ENCODE measurements at places on chromosomes 3 and 15.

DNA sequence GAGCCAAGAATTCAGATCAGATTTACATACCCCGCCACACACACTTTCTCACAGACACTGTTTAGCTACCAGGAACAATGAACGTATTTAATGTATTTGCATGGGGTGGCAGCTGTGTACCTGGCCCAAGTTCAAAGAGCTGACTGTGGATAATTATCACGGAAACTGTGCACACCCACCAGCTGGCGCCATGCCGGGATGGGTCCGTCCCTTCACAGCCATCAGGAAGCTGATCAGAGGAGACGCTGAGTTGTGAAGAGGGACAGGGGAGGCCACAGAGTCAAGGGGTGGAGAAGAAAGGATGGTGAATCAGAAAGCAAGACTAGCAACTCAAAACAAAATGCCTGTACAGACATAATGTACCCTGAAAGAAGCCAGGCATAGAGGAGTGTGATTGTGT is 13.1 kb upstream of the PLA2G4D start:
- peak; percentile 68 for DNase-seq

DNA sequence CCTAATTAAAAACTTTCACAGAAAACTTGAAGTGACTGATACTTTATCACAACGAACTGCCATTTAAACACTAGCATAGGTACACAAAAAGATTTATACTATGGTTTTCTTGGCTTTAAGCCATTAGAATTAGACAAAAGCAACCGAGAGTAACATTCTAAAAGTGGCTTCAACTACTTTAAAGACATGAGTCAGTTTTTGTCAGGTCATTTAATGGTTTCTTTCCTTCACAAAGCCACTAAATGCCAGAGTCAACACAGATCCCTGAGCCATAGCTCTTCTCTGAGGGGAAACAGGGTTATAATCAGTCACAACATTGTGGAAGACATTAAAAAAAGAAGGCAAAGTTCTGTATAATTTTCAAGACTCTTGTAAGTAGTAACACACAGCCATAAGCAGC is 54.6 kb downstream of the CAPN3 start:
- DNase-seq: no peak

- DNase-seq: peak; percentile 25
Measured at GRCh38 chr3:155870945-155871745, 695 bp downstream of the GMPS start.

DNA sequence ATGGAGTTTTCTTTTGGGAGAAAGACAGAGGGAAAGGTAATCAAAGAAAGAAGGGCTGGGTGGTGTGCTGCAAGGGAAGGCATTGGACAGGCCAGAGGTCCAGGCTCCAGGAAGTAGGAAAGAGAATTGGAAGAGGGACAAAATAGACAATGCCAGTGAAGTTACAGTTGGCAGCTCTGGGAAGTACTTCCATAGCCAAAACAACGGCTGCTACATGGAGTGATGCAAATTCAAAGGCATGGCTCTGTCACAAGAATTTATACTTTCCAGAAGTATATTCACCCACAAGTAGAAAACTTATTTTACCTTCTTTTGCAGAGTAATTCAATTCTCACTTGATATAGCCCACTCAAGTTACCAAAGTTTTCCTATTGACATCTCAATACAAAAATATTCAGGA is 191.5 kb downstream of the TNIK start:
- no peak for DNase-seq

DNA sequence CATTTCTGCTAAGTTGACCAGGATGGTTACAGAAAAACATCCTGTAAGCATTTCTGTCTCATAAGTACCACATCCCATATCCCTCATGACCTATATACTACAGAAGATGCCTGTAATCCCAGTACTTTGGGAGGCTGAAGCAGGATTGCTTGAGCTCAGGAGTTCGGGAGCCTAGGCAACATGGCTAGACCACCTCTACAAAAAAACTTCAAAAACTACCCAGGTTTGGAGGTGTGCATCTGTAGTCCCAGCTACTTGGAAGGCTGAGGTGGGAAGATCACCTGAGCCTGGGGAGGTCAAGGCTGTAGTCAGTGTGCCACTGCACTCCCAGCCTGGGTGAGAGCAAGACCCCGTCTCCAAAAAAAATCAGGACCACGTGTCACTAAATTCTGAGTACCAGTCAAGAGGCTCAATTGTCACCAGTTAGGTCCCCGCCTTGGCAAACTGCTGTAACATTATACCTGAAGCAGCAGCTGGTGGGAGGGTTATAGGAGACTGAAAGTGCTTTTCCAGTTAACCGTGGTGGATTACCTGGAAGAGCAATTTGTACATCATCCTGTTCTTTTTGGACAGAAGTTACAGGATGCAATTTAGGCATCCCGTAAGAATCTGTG is 6.2 kb downstream of the RPL32 start:
- no peak for DNase-seq

GRCh38 chr3:23262766-23263165 is 59.6 kb downstream of the UBE2E2 start:
- no peak for DNase-seq

- no peak for DNase-seq
Measured at GRCh38 chr3:64972793-64973192, 285.0 kb upstream of the ADAMTS9 start.

DNA sequence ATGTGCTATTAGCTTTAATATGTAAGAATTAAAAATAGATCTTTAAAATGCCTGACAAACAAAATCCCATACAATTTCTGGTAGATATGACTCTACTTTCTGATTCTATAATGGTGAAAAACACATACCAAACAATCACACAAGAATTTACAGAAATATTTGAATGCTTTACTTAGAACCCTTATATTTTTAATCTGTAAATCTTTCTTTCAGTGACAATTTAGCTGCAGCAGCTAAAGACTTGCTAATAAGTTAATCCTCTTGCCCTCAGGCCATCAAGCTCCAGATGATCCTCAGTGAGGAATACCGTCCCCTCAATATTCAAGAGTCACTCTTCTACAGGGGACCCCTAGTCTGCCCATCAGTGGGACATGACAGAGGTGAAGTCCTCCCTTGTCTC is 55.6 kb downstream of the C3orf80 start:
- DNase-seq: no peak

- DNase-seq: peak; percentile 25
Measured at GRCh38 chr15:31974855-31975829, 55.2 kb upstream of the CHRNA7 start.

GRCh38 chr3:101229681-101230080 is 90.7 kb downstream of the IMPG2 start:
- no peak for DNase-seq

DNA sequence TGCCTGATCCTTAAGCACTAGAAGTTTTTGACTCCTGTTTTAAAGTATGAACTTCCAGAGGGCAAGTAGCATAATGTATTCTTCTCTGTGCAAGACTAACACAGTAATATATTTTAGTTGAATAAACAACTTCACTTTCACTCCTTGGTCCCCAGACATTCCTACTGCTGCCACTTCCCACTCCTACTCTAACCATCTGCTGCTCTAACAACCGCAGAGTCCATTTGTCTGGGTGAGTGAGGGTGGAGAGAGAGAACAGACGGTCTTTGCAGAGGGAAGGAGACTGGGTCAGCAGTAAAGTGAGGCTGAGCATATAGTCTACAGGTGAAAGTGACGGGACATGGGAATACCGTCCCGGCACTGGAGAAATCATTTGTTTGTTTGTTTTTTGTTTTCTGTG is 301.0 kb upstream of the SLCO3A1 start:
- DNase-seq: no peak

DNA sequence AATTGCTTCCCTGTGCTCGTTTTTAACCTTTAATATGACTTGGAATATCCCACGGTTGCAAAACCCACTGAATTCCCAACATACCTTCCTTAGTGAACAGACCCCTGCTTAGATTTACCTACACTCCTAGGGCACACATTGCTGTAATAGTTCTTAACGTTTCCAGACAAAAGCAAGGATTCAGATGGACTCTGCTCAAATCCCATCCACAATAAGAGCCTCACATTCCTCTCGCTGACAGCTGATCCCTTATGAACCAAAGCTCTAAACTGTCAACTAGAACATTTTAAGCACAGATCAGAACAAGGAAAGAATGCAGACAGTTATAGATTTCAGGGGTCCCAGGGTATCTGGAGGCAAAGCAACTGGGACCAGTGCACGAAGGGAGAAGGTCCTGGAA is 248.3 kb upstream of the ICE2 start:
- DNase-seq: no peak

DNA sequence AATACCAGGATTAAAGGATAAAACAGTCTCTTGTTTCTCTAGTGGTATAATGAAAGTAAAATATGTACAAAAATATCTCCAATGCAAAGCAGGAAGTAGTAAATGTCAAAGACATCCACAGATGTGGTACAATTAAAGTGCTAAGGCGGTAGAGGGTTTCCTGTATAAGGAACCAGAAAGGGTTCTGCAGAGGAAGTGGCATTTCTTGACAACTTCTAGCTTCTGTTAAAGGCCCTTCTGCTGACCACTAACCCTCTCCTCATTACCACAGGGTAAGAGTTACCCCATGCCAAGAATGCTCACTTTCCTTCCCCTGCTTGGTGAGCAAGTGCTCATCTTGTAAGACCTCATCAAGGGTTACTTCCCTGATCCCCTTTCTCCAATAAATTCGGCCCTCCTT is 883.6 kb upstream of the NR2F2 start:
- DNase-seq: no peak

- DNase-seq: no peak
Measured at GRCh38 chr3:130960139-130960795, 66.4 kb downstream of the ASTE1 start.

GRCh38 chr3:100108464-100109079 is 5.7 kb downstream of the FILIP1L start:
- DNase-seq: no peak

DNA sequence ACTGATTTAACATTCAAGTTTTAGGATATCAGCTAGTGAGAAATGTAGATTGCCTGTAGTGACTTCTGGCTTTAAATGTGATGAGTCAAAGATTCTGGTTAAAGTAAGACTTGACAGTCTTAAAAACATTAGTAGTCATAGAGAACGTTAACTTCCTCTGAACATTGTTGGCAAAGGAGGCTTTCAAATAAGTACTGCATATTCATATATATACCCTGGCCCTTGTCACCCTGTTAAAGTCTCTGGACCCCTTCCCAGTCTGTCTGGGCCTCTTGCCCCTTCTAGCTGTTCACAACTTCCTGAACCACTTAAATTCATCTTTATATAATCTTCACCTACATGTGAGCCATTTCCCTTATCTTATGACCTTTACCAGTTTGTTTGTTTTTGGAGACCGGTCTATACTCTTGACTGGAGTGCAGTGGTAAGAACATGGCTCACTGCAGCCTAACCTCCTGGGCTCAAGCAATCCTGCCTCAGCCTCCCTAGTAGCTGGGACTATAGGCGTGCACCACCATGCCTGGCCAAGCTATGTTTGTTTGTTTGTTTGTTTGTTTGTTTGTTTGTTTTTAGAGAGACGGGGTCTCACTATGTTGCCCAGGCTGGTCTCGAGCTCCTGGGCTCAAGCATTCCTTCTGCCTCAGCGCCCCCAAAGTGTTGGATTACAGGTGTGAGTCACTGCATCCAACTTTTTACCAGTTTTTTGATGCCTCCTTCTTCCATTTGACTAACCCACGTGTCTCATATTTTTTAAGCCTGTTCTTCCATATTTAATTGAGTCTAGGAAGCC is 64.4 kb upstream of the CRTC3 start:
- no peak for DNase-seq

- peak; percentile 100 for DNase-seq
Measured at GRCh38 chr3:127304121-127304744, 16.4 kb upstream of the PRR20G start.

GRCh38 chr15:45117308-45118130 is 3.4 kb downstream of the DUOXA2 start:
- no peak for DNase-seq

DNA sequence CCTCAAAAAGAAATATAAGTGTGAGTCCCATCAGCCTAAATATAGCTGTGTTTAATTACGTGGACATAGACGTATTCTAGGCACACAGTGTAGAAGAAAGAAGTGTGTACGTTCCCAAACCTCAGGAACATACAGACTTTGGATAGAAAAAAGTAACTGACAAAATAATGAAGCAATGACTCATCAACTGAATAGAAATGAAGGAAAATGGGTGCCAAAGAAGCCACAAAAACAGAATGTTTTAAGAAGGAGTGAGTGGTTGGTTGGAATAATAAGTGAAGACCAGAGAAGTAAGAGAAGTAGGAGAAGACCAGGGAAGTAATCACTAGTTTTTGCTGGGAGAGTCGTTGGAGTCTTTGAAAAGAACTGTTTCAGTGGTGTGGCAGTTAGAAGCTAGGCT is 518.1 kb downstream of the ROBO1 start:
- DNase-seq: no peak

DNA sequence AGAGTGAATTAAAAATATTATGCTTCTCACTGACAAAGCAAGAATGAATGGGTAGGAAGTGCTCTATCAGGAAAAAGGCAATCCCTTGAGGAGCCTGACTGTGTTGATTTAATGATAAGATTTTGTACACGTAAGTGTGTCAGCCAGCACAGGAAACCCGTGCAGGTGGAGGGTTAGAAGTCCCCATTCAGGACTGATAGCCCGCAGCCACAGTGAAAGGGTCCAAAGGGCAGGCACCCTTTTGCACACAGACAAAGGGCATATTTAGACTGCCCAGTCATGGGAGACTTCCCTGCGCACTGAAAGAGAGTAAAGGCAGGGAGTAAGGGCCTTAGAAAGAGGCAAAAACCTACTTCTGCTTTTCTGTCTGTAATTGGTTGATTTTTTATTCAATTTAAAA is 26.4 kb upstream of the SKIL start:
- no peak for DNase-seq

DNA sequence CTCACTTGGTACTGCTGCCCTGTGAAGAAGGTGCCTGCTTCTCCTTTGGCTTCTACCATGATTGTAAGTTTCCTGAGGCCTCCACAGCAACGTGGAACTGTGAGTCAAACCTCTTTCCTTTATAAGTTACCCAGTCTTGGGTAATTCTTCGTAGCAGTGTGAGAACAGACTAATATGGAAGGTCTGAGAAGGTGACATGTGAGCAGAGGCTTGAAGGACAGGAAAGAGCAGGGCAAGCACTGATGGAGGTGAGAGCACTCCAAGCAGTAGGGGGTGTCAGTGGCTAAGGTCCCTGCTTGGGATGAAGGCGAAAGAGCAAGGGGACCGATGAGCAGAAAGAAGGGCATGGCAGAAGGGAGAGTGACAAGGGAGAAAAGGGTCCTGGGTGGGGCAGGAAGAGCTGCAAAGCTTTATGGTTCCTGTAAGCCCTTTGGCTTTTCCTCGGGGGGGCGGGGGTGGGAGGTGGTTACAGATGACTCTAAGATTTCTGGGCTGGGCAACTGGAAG is 3.5 kb downstream of the EIF4E3 start:
- DNase-seq: no peak

DNA sequence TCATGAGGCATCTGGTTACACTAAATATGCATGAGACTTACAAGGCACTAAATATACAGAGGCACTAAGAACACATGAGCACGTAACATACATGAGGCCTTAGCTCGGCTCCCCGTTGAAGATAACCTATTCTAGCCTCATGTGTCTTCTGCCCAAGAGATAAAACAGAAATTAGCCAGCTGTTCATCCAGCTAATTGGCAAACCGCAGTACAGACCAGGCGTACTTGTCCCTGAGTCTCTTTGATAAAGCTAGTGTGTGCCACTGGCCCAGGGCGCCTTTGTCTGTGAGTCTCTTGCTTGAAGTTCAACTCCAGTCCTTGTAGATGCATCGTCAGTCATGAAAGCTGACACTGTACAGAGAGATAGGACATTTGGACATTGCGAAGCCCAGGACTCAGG is 121.9 kb upstream of the SPATA12 start:
- no peak for DNase-seq

- no peak for DNase-seq
Measured at GRCh38 chr3:124107104-124107890, 115.4 kb upstream of the ROPN1 start.

GRCh38 chr3:86029590-86029989 is 961.4 kb downstream of the VGLL3 start:
- no peak for DNase-seq

All from NCI-H1105 (cell line).